Brain pericyte (primary cell): ENCODE measurements at places on chromosomes 1 and 21.
A peak's percentile ranks its signal among the peaks of the same experiment; 100 is the strongest.

- DNase-seq, result no peak
Observed at GRCh38 chr21:27464648-27465047, 497.8 kb upstream of the ADAMTS5 start.

GRCh38 chr21:41750532-41751151 is 16.2 kb downstream of the RIPK4 start:
- DNase-seq, result no peak

DNA sequence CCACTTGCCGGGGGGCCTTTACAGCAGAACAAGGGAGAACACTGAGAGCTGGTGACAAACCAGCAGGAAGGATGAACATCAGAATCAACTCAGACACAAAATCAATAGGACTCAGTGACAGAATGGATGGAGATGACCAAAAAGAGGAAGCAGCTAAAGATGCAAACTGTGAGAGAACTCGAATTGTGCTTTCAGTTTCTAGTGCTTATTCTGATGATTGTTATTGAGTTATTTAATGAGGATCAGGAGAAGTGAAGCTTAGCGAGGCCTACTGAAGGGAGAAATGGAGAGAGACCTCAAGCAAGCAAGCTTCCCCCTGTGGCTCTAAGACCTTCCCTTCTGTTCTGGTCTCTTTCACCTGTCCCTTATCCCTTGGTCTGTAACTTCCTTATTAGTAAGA is 30.3 kb upstream of the TMEM125 start:
- DNase-seq, result no peak

DNA sequence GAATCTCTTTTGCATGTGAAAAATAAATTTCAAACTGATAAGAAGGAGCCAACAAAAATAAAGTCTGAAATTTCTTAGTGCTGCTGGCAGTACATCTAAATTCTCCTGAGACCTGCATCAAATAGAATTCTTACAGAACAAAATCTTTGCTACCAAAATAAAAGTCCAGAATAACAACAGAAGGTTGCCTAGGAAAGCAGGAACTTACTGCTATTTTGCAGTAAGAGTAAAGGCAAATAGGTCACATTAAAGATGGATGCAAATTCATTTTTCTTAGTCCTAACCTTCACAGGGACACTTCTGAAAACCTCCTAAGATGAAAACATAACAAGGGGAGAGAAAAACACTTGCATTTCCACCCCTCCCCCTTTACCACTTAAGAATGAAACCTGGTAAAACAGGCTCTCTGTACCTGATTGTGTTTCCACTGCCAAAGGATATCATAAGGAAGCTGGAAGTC is 59.0 kb downstream of the RUSC1 start:
- DNase-seq, result peak; percentile 67

DNA sequence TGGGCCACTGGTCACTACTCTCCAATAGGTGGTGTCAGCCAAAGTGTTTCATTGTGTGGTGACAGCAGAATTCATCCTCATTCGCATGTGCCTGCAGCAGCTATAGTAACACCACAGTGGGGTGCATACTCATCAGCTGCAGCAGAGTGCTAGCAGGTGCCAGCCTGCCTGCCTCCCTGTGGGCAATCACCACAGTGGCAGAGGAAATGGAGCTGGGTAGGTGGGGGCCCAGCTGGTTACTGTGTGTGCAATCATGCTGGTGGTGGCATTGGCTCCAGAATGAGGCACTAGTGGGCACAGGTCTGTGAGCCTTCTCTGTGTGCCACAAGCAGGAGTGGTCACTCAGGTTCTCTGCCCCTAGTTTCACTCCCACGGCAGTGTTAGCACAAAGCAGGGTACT is 579.2 kb downstream of the PTPRC start:
- no peak for DNase-seq

DNA sequence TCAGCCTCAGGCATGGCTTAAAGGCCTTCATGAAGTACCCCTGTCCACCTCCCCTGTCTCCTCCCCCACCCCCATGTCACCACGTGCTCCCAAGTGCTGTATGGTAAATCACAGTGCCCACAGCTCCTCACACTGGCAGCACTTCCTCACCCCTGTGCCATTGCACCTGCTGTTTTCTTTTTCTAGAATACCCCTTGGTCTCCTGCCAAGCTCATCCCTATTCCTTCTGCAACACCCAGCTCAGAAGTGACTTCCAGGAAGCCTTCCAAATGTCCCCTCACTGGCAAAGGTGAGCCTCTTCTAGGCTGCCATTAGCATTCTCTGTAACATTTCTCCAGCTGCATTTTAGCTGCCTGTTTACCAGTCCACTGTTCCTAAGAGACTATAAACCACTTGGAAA is 9.4 kb downstream of the AKNAD1 start:
- DNase-seq, result no peak

- no peak for DNase-seq
Observed at GRCh38 chr1:17339521-17339920, 31.5 kb downstream of the PADI4 start.

GRCh38 chr1:234437423-234438171 is 41.4 kb downstream of the TARBP1 start:
- no peak for DNase-seq

DNA sequence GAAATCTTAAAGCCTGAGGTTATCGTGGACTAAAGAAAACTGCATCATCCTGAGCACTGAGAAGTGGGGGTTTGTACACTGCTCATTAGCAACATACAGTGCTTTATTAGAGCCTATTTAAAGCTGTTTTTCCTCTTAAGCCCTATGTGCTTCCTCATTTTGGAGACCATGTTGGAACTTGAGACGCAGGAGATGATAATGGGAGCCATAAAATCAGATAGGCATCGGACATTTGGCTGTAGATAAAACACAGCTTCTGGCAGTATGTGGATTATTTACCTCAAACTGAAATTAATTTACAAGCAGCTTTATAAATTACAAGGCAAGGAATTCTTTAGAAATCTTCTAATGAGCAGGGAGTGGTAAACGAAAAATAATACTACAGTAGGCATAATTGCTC is 147.7 kb upstream of the IVNS1ABP start:
- no peak for DNase-seq

DNA sequence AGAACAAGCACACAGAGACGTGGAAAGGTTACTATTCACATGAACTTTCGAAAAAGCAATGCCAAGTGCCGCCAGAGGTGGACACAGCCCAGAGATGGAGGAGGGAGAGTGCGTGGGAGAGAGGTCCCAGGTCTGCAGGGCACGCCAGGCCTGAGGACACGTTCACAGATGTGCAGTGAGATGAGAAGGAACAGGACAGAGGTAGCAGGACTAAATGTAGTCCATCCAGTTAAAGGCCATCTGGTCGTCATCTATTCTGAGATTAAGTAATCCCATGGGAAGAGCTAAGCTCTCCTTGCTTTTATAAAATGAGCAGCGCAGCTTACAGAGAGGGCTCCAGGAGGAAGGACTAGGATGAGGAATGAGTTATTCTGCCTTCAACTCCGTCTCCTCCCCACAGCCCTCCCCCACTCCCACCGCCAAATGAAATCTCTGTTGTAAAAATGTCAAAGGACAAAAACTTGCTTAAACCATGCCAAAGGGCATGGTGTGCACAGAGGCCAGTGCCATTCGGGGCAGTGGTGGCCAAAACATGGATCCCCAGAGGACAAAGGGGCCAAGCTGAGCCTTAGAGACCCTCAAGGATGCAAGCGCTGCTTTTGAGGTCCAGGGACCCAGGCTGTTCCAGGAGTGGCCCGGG is 85.4 kb upstream of the SLC25A33 start:
- no peak for DNase-seq

GRCh38 chr1:206662396-206663092 is 22.2 kb upstream of the MAPKAPK2 start:
- no peak for DNase-seq

DNA sequence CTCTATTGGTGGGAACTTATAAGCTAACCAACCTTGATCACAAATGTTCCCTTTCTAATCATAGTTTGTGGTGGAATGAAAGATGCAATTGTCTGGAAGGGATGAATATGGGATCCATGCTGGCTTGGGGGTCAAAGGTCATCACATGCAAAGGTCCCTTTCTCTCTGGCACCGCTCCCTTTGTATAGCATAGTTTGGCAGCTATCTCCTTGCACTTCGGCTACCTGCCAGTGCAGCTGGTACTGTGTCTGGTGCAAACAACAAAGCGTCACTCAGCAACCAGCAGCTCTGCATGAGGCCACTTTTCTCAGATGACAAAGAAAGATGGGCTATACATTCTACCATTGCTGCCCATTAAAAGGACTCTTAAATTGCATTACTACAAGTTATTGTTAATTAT is 188.2 kb upstream of the NFIA start:
- DNase-seq, result no peak

DNA sequence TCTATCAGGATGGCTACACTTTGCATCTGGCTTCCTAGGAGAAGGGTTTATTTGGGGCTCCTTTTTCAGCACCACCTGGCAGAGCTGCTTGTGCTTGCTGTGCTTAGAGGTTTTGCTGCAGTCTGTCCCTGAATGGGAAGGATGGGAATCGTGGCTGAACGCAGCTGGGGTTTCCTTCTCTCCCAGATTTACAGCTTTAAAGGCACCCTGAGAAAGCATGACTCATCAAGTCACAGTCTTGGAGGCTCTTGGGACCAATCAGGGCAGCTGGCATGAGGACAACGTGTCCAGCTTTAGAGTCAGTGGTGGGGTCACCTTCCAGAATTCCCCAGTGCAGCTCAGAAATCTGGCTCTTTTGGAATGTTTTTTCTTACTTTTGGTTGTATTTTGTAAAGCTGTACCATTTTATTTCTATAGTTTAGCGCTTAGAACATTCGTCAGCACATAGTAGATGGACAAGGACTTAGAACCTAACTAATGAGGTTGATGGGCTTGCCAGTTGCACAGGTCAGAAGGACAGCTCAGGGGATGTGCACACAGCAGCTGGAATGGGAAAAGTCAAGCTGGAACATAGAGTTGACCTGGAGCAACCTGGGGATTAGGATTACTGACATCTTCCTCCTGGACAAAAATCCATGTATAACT is 222.6 kb downstream of the PRDM2 start:
- DNase-seq, result no peak

- no peak for DNase-seq
Observed at GRCh38 chr1:102732927-102733326, 375.4 kb downstream of the COL11A1 start.

- DNase-seq, result no peak
Observed at GRCh38 chr1:64545118-64545843, 75.4 kb downstream of the CACHD1 start.

- no peak for DNase-seq
Observed at GRCh38 chr1:1181938-1182410, 8.3 kb downstream of the TTLL10 start.

DNA sequence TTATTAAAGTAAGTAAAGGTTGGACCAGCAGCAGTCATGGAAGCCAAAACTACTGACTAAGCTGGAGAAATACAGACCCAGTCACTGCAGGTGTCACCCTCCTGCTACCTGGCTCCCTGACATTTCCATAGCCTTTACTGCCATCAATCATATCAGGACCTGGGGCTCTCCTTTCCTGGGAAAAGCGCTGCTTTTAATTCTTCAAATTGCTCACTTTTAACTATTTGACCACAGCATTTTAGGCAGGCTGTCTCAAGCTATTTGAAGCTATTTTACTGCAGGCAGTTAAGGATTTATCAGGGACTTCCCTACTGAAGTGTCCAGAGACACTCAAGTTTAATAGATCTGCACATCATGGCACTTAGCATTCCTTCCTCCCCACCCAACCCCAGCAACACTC is 4.1 kb downstream of the IVL start:
- no peak for DNase-seq

GRCh38 chr1:230219174-230220067 is 152.4 kb downstream of the GALNT2 start:
- DNase-seq, result no peak

DNA sequence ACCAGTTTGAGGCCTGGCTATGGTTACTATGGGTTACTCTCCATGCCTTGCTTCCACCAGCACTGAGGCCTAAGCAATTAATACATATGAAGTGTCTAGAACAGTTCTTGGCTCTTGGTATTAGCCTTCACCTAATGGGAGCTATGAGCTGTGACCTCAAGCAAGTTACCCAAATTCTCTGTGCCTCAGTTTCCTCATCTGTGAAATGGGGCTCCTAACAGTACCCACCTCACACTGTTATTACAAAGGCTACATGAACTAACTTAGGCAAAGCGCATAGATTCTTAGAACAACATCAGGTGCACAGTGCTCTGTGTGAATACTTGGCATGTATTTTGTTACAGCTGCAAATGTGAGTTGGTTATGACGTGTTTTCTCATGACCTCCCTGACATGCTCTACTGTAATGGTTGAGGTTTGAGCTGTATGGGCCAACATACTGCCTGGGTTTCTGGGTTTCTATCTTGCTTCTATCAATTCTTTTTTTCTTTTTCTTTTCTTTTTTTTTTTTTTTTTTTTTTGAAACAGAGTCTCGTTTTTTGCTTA is 26.5 kb downstream of the CDCP2 start:
- DNase-seq, result no peak

- DNase-seq, result no peak
Observed at GRCh38 chr1:229843627-229844238, 217.7 kb downstream of the URB2 start.

DNA sequence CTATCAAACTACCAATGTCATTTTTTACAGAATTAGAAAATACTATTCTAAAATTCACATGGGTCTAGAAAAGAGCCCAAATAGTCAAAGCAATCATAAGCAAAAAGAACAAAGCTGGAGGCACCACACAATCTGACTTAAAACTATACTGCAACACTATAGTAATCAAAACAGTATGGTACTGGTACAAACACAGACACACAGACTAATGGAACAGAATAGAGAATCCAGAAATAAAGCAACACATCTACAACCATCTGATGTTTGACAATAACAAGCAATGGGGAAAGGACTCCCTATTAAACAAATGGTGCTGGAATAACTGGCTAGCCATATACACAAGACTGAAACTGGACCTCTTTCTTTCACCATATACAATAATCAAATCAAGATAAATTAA is 39.8 kb downstream of the CD53 start:
- DNase-seq, result no peak

DNA sequence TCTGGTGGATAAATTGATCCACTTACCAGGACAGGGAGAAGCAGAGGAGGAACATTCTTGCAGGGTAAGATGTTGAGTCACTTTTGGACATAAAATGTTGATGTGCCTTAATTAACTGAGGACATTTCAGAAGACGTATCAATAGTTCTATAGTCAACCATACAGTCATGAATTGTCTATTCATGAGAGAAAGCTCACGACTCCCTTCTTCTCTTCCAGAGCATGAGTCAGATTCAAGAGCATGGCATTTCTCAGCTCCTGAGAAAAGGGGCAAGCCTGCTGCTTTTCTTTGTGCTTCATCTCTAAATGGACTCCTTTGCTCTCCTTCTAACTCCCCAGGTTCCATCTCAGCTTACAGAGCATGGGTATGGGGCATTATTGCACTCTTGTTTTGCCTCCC is 55.7 kb downstream of the ADGRL4 start:
- no peak for DNase-seq

- DNase-seq, result no peak
Observed at GRCh38 chr1:84504580-84505492, 1.4 kb upstream of the SPATA1 start.

GRCh38 chr1:228392111-228392936 is 14.3 kb downstream of the TRIM11 start:
- DNase-seq, result peak; percentile 33

GRCh38 chr1:201982082-201982622 is 296 bp upstream of the RNPEP start:
- no peak for DNase-seq
